ENCODE measurements at places on chromosomes 3 and 15.

- no peak for DNase-seq
Measured at GRCh38 chr3:113158171-113158570, 53.2 kb upstream of the BOC start.

GRCh38 chr3:184658223-184658928 is 53.5 kb downstream of the MAGEF1 start:
- DNase-seq, result no peak

GRCh38 chr3:189184566-189184965 is 12.8 kb downstream of the TPRG1 start:
- DNase-seq, result no peak

GRCh38 chr3:139299261-139300132 is 44.3 kb upstream of the MRPS22 start:
- DNase-seq, result no peak

DNA sequence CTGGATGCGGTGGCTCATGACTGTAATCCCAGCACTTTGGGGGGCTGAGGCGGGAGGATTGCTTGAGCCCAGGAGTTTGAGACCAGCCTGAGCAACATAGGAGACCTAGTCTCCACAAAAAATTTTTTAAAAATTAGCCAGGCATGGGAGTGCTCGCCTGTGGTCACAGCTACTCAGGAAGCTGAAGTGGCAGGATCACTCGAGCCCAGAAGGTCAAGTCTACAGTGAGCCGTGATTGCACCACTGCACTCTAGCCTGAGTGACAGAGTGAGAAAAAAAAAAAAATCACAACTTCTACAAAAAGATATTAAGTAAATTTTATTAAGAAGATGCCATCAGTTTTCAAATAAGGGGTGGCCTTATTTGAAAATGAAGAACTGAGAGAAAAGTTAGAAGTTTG is 11.9 kb upstream of the PLA2G4D start:
- no peak for DNase-seq

DNA sequence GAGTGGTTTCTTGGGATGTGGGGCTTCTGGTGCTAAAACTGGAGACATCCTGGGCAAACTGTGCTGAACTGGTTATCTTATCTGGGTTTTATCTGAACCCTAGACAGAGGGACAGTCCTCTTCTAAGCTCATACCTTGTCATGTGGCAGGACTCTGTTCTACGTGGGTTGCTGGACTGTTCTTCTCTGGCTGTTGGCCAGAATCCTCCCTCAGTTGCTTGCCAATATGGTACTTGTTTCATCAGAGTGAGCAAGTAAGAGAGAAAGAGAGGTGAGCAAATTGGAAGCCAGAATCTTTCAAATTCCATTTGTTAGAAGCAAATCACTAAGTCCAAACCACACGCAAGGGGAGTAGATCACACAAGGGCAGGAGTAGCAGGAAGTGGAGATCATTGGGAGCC is 291.5 kb upstream of the TBL1XR1 start:
- no peak for DNase-seq

DNA sequence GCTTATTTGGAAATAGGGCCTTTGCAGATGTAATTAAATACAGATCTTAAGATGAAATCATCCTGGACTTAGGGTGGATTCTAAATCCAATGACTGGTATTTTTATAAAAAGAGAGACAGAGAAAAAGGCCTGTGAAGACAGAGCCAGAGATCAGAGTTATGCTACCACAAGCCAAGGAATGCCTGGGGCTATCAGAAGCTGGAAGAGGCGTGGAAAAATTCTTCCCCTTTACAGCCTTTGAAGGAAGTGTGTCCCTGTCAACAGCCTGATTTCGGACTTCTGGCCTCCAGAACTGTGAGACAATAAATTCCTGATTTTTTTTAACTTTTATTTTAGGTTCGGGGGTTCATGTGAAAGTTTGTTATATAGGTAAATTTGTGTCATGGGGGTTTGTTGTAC is 154.1 kb upstream of the CADPS start:
- DNase-seq, result no peak
